ENCODE measurements at places on chromosomes 2 and 18.

DNA sequence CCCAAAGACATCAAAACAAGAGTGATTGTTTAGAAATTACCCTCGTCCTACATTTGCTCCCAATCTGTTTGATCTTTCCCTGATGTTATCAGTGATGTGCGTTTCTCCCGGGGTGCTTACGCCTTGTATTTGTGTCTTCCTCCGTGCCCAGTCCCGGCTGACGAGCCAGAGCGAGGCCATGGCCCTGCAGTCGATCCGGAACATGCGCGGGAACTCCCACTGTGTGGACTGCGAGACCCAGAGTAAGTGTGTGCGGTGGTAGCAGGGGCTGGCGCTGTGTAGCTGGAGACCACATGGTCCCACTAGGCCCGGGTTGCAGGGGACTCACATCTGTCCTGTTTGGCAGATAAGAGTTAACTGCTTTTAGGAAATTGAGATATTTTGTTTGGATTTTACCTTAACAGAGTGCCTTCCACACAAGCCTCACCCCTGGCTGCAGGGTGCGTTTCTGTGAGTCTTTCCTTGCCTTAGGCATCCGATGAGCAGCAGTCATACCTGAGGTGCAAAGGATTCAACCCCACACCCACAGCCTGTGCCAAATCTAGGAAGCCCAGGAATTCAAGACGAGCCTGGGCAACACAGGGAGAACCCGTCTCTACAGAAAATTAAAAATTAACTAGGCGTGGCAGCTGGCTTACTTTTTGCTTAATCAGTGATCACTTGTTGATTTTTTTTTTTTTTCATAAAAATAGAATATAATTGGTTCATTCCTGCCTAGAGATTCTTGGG lies 127.4 kb downstream of the GBX2 start:
- no peak for DNase-seq

- DNase-seq: peak; percentile 18
These were observed 135.9 kb downstream of the ABCA12 start for GRCh38 chr2:215002500-215002899.

GRCh38 chr2:10057231-10058107 lies 14.1 kb downstream of the KLF11 start:
- DNase-seq: no peak

- DNase-seq: no peak
These were observed 9.2 kb downstream of the PTMA start for GRCh38 chr2:231717281-231718171.

GRCh38 chr2:171389780-171390179 lies 44.0 kb downstream of the METTL8 start:
- no peak for DNase-seq

- no peak for DNase-seq
These were observed 137.9 kb upstream of the RAB12 start for GRCh38 chr18:8471372-8471771.

DNA sequence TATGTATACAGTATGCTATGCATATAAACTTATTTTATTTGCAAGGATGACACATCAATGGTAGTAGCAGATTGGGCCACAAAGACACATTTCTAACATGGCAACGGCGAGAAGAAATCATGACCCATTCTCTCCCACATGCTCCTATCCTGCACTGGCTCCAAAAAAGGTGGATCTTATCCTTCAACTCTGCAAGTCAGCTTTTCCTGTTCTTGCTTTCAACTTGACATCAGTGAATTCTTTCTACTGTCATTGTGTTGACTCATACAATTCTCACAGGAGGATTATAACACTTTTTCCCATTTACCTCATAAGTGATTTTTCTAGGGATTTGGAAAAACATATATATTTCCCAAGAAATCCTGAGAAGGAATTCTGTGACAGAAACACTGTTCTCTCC lies 53.1 kb downstream of the ACVR1 start:
- DNase-seq: no peak

DNA sequence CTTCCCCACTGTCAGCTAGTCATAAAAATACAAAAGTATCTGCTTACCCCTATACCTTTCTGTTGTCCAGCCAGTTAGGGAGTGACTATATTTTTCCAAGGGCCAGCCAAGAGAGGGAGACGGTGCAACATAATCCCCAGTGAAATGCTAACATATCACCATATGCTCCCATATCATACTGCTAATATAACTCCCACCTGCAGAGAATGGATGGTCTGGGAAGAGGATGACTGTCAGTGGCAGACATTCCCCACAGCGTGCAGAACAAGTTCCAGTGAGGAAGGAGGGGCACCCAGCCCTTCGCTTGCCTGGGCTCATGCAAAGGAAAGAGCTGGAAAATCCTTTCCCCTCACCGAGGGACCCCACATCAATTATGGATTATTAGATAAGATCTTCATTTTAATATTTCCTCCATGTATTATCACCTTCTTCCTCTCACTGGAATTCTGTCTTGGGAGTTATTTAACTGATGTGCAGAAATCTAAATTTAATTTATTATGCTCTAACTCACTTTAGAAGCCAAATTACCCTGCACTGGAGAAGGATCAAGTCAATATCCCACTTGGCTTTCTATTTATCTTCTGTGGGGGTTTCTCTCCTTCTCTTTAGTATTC lies 135.6 kb downstream of the GALNT14 start:
- no peak for DNase-seq

DNA sequence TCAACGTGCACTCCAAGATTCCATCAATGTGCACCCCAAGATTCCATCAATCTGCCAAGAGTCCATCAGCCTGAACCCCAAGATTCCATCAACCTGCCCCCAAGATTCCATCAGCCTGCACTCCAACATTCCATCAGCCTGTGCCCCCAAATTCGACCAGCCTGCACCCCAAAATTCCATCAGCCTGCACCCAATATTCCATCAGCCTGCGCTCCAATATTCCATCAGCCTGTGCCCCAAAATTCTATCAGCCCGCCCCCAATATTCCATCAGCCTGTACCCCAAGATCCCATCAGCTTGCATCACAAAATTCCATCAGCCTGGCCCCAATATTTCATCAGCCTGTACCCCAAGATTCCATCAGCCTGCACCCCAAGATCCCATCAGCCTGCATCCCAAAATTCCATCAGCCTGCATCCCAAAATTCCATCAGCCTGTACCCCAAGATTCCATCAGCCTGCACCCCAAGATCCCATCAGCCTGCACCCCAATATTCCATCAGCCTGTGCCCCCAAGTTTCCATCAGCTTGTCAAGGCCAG lies 92.1 kb upstream of the PXDN start:
- no peak for DNase-seq

DNA sequence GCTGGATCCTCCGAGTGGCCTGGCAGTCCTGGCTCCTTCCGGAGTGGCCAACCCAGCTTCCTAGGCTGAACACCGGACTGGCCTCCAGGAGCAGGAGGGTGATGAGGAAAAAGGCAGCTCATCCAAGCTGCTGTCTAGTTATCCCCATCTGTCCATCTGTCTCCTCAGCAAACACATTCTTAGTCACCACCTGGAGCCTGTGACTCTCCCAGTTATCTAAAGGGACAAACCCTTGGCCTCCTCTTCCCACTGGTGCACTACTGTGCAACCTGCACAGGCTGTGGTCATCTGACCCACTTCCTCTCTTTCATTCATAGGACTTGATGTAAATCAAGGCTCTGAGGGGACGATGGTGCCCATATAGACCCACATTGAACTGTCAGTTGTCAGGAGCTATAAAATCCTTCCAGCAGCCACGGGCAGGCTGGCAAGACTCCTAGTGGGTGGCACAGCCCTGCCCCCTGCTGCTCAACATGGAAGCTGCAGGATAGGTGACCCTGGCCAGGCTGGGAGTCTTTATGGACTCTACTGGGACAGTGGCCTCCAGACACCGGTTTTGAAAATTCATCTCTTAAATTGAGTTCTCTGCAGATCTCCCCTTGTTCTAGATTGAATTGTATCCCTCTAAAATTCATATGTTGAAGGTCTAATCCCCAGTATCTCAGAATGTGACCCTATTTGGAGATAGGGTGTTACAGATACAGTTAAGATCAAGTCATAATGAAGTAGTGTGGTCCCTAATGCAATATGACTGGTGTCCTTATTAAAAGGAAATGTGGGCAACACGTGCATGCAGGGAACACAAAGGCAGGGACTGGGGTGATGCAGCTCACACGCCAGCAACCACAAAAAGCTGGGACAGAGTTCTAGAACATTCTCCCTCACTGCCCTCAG lies 29.3 kb upstream of the DUSP2 start:
- peak; percentile 93 for DNase-seq

DNA sequence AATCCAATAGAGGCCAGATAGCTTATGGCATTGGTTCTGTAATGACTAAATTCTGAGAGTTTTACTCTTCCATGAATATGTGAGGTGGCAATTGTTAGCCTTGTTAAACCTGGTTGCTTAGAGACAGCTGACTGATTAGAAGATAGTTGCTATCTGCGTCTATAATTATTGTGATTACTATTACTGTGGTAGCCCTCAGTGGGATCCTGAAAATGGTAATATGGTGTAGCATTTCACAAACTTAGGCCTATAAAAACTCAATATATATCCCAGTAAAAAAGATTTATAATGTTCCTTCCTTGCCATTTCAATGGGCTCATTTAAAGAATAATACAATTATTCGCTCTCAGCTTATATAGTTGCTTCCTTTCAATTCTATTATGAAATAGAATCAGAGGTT lies 405.8 kb upstream of the CDH2 start:
- DNase-seq: no peak

DNA sequence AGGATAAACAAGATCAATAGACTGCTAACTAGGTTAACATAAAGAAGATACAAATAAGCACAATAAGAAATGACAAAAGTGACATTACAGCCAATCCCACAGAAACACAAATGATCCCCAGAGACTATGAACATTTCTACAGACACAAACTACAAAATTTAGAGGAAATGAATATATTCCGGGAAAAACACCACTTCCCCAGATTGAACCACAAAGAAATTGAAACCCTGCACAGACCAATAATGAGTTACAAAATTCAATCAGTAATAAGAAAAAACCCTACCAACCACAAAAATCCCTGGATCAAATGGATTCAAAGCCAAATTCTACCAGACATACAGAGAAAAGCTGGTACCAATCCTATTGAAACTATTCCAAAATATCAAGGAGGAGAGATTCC lies 232.4 kb upstream of the RBMS1 start:
- DNase-seq: no peak

GRCh38 chr2:127392133-127392827 lies 4.5 kb upstream of the MAP3K2 start:
- no peak for DNase-seq

Measured in head of caudate nucleus (tissue), 42 donors.